Stimulated activated CD4-positive, alpha-beta T cell treated with anti-CD3 and anti-CD28 coated beads, Interleukin-1b, Interleukin-23, amount 100 ng/mL, for 48 hours (primary cell): ENCODE measurements at places on chromosomes 7 and 10.
A peak's percentile ranks its signal among the peaks of the same experiment; 100 is the strongest.

DNA sequence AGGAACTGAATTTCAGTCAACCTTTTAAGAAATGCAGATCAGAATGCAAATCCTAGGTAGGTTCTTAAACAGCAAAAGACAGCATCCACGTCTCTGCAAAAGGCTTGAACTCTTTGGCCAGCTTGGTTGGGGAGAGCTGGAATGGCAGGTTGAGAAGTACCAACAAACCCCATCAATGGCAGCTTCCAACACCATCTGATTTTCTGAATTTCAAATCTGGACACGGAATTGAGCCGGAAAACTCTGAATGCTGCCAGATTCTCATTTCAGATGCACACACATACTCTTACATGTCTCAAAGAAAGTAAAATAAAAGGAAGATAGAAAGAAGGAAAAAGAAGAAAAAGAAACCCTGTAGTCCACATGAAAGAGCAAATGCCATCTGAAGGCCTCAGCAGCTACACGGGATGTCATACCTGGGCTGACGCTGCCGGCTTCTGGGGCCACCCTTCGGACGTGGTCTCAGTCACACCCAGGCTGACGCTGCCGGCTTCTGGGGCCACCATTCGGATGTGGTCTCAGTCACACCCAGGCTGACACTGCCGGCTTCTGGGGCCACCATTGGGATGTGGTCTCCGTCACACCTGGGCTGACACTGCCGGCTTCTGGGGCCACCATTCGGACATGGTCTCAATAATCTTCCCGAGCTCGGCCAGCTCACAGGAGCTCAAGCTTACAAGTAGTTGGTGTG, 165.3 kb downstream of the PTPRN2 start:
- no peak for DNase-seq

DNA sequence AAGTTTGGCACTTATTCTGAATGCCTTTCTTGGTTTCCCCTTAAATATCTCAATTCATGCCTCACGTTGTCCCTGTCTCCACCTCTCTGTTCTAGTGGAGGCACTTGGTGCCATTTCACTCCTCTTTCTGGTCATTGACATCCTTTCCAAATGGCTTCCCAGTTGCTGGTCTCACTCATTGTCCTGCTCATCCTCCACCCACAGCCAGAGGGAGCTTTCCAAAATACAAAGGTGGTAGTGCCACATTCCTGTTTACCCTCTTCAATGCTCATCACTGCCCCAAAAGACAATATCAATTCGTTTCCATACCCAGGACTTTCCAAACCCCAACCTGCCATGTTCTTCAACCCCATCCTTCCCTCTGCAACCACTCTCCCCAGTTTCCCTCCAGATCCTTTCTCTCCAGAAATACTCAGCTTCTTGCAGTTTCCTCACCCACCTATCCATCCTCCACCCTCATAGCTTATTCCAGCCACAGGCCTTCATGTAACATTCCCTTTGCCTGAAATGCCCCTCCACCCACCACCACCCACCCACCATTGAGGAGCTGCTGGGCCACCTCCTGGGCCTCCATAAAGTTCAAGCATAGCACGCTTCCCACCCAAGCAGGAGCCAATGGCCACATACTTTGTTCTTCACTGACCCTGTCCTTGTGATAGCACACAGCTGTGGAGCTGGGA, 63.1 kb upstream of the ADRB1 start:
- DNase-seq: no peak

GRCh38 chr7:194252-195009, 2.1 kb downstream of the FAM20C start:
- no peak for DNase-seq

DNA sequence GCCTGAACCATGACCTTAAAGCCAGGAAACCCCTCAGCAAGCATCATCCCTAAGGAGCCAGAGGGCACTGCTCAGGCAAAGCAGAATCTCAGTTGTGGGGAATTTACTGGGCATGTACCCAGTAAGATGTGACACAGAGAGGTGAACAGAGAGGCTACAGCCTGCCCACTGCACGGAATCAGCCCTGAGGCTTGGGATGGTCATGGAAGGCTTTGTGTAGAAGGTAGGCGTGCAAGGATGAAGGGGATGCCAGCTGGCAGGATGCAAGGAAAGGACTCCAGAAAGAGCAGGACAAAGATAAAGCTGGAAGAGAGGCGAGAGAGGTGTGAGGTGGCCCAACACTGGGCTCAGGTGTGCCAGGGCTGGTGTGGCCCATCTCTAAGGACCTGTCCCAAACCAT, 2.4 kb upstream of the AIFM2 start:
- no peak for DNase-seq

DNA sequence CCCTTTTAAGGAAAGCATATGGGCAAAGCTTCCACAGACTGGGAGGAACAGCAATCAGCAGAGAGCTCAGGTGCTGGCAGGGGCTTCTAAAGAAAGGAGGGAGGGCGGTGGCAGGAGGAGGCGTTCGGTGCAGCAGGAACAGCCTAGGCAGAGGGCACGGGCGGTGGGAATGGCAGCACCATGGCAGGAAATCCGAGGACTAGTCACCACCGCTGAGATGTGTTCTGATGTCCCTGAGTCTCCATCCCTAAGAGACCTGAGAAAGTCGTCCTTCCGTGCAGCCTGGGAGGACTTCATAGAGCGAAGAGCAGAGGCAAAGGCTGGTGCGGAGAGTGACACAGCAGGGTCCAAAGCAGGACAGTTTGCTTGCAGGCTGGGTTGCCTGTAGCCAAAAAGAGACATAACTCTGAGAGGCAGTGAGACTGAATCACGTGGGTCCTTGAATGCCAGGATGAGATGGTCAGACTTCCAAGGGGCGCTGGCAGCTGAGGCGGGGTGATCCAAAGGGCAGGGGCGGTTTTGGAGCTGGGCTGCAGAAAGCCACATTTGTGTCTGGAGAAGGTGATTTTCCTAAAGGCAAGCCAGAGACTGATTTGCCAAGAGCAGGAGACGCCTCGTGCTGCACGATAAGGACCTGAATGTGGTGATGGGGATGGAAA, 35.8 kb upstream of the GRID1 start:
- DNase-seq: no peak

- DNase-seq: peak; percentile 27
These were observed 15.5 kb downstream of the RPP38 start for GRCh38 chr10:15112657-15113056.

- no peak for DNase-seq
These were observed 16.8 kb downstream of the LIPM start for GRCh38 chr10:88819290-88819689.

GRCh38 chr10:127563718-127564553, 14.8 kb downstream of the NPS start:
- DNase-seq: peak; percentile 19

GRCh38 chr10:5105626-5106025, 11.4 kb downstream of the AKR1C3 start:
- no peak for DNase-seq

- no peak for DNase-seq
These were observed 1.5 kb downstream of the ADCY1 start for GRCh38 chr7:45575501-45576248.

- DNase-seq: peak; percentile 70
These were observed 83.5 kb downstream of the SGMS1 start for GRCh38 chr10:50540069-50540825.

DNA sequence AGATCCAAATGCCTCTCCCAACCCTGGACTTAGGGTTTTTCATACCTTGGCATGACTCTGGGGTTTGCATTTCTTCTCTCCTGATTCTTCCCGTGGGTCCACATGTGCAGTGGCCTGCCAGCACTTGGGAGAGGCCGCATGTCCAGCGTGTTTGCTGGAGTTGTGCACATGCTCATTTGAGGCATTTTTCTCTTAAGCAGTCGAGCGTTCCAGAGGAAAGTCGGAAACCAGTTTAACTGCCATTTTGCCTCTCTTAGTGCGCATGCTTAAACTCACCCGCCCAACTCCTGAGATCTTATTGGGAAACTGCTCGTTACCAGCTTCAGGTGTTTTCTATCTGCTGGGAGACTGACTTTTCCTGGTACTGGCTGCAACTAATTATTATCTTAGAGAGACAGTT, 888.4 kb upstream of the PHF14 start:
- no peak for DNase-seq

DNA sequence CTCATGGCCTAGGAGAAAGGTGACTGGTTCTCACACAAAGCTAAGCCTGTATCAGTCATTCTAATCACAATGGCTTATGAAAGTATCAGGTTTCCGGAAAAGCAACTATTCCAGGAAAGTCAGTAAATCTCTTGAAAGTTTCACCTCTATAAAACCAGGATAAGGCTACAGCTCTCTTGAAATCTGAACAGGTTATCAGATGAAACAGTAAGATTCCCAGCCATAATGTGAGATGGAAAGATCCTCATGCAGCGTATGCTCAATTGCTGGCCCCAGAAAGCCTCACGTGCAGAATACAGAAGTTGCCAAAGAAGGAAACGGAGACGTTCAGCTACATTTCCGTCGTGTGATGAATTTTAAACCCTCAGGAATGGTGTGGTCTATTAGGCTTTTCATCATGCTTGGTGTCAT, 90.0 kb downstream of the PFKFB3 start:
- DNase-seq: no peak

DNA sequence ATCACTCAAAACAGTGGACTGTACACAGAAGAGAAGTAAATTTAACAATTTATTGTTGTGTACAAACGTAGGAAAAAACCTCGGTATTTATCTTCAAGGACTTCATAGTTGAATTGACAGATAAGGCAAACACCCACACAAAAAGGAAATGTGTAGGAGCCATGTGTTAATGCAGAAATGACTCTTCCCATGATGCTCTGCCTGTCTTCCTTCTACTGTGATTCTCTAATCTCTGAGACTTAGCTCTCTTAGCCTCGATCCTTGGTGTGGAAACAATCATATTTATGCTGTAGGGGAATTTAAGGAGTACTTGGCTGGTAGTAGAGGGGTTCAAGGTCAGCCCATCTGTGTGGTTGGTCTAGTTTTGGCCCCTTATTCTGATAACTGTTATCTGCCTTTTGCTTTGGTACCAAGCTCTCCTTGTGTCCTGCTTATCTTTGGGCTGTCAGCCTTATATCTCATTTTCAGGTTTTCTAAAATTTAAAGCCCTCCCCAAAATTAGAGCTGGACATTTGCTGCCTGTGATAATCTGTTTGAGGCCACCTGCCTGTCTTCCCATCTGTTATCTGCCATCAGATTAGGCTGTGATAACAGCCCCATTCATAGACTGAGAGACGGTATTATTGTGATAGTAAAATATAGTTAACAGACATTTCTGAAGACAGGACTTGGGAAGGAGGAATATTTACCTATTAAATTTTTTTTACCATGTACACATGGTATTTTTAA, 81.7 kb downstream of the GPR85 start:
- DNase-seq: no peak

GRCh38 chr7:157432541-157432956, 95.7 kb downstream of the DNAJB6 start:
- DNase-seq: no peak

DNA sequence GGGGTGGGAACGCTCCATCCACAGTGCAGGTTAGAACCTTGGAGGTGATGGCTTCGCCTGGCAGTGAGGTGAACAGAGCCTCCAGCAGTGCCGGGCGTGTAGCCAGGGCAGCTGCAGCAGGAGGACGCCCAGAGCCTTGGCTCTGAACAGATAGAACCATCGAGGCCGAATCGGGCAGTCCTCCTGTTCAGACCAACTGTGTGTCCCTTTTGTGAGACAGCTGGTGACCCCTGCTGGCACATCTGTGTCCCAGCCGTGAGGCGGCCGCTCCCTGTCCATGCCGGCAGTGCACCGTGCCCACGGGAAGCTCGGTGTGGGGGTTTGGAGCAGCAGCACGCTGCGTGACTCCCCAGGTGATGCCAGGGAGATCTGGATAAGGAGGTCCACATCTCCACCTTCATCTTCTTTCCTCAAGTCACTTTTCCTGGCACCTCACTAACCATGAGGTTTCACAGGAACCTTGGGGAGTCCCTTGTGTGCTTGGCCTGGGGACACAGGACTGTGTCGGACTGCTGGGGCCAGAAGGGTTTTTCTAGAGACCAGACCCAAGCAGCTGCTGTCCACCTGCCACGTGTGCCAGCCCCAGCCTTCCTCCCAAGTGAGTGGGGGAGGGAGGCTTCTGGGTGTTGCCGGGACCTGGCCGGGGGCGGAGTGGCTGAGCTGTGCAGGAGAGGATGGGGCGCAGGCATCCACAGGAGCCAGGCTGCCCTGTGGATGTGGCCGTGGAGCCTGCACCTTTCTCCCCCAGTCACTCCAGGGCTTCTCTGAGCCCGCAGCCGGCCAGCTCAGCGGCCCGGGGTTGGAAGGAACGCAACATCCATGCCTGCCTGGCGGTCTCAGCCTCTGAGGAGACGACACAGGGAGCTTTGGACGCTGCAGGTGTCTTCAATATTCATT, 69.4 kb downstream of the DNAJB6 start:
- no peak for DNase-seq

- no peak for DNase-seq
These were observed 15.1 kb downstream of the NCAPG2 start for GRCh38 chr7:158689488-158689887.

- no peak for DNase-seq
These were observed 51.4 kb downstream of the ZRANB1 start for GRCh38 chr10:124993345-124993708.

- DNase-seq: peak; percentile 1
These were observed 164.3 kb downstream of the SUGCT start for GRCh38 chr7:40299097-40299496.

GRCh38 chr7:128080169-128080568, 48.9 kb upstream of the LRRC4 start:
- DNase-seq: no peak

GRCh38 chr7:159117366-159118196, 27.1 kb downstream of the VIPR2 start:
- no peak for DNase-seq

DNA sequence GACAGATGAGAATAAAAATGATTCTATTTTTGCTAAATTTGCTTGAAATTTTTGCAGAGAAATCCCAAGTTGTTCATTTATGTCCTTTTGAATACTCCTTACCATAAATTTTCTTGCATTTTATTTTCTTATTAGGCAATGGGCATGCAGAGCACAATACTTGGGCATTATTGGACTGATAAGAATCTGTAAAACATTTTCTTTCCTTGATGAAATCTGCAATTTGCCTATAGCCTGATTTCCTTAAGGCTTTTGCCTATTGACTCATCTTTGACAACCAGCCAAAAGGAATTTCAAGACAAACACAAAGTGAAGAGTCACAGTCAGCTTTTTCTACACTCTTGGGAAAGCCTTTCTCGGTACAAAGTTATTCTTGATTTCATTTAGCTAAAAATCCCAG, 30.5 kb upstream of the GNAT3 start:
- DNase-seq: no peak

- DNase-seq: no peak
These were observed 26.8 kb downstream of the PILRA start for GRCh38 chr7:100400041-100400440.

DNA sequence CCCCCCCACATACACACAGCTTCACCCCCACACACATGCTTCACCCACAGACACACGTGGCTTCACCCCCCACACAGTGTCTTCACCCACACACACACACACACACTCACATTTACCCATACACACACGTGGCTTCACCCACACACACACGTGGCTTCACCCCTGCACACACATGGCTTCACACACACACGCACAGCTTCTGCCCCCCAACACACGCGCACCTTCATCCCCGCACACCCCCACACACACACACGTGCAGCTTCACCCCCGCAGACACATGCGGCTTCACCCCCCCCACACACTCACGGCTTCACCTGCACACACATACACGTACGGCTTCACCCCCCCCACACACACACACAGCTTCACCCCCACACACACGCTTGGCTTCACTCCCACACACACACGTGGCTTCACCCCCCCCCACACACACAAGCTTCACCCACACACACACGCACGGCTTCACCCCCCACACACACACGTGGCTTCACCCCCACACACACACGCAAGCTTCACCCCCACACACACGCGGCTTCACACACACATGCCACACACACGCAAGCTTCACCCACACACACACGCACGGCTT, 82.4 kb downstream of the NKX6-2 start:
- no peak for DNase-seq
